ENCODE measurements at places on chromosomes 12 and 14. TPM values are rescaled to one million over a fixed set of nuclear protein-coding genes. Genes with fewer than 3 reads are reported as not detected.

Gene ALDH2
- polyA plus RNA-seq: 0.35 TPM

Gene CPNE8
- polyA plus RNA-seq: 2.7 TPM

Gene CLBA1
- 0.95 TPM for polyA plus RNA-seq

Gene FITM1
- polyA plus RNA-seq: 0.20 TPM

Gene KRT71
- polyA plus RNA-seq: not detected

Gene VASH1
- 0.16 TPM for polyA plus RNA-seq

Gene RTL1
- not detected for polyA plus RNA-seq

Gene WASHC3
- polyA plus RNA-seq: 140 TPM

Gene SYCP3
- polyA plus RNA-seq: 0.03 TPM

Gene TECPR2
- polyA plus RNA-seq: 2.9 TPM

Gene C12orf43
- polyA plus RNA-seq: 13.2 TPM

Data from CD4-positive, CD25-positive, alpha-beta regulatory T cell (primary cell).